Stimulated activated CD8-positive, alpha-beta memory T cell treated with anti-CD3 and anti-CD28 coated beads, Interleukin-12 subunit alpha, Interleukin-12 subunit beta, amount 100 ng/mL, for 1 hour (primary cell): ENCODE measurements at places on chromosomes 3 and 15.

- DNase-seq = no peak
These were observed 22.6 kb upstream of the NEK10 start for GRCh38 chr3:27391796-27392195.

DNA sequence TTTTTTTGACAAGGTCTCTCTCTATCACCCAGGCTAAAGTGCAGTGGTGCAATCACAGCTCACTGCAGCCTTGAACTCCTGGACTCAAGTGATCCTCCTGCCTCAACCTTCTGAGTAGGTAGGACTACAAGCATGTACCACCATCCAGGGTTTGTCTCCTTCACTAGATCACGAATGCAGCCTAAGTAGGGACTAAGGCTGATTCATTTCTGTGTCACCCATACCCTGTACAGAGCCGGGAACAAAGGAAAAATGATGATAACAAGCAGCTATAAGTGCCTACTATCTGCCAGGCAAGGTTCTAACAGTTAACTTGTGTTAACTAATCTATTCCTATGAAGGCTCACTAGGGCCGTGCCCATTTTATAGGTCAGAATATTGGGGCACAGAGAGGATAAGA lies 7.0 kb downstream of the TMEM40 start:
- no peak for DNase-seq

GRCh38 chr15:60363087-60363549 lies 34.7 kb downstream of the ANXA2 start:
- no peak for DNase-seq

GRCh38 chr15:64544450-64544849 lies 84.1 kb downstream of the ZNF609 start:
- DNase-seq = no peak

- no peak for DNase-seq
These were observed 170.2 kb upstream of the IL12A start for GRCh38 chr3:159818399-159818798.

DNA sequence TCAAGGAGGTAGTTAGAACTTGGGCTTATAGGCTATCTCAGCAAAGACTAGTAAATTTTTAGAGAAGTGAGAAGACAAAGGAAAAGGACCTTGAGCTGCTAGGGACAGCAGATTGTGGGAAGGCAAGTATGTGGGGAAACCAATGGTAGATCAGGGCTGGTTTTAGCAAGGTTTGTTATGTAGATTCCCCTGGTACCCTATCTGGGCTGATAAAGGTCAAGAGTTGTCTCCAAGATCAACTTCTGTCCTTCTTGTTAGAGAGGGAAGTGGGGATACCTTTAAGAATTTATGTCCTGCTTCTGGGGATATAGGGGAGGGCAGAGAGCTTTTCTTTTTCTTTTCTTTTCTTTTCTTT lies 28.9 kb downstream of the KAT2B start:
- DNase-seq = no peak

DNA sequence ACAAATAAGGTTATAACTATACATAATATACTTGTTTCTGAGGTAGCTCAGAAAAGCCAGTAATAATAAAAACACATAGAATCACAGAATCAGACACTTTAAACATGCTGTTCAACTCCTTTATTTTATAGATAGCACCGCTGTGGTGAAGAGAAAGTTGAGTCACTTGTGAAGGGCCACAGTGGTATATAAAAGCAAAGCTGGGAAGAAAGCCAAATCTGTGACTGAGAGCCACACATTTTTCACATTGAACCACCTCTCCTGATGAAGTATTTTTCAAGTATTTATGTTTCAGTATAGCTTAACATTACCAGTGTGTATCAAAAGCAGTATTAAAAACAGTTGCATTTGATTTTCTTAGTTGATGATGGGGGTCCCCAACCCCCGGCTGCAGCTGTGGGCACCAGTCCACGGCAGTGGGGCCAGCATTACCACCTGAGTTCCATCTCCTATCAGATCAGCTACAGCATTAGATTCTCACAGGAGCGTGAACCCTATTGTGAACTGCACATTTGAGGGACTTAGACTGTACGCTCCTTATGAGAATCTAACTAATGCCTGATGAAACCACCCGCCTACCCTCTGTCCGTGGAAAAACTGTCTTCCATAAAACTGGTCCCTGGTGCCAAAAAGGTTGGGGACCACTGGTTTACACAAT lies 46.2 kb downstream of the TBL1XR1 start:
- DNase-seq = no peak
